ENCODE measurements at places on chromosomes 2 and 18. TPM values are rescaled to one million over a fixed set of nuclear protein-coding genes. Genes with fewer than 3 reads are reported as not detected.

FBXO15 gene
- not detected for total RNA-seq

SPAG16 gene
- 11.2 TPM for total RNA-seq

PXDN gene
- total RNA-seq = 307 TPM

CCL20 gene
- total RNA-seq = 1.1 TPM

CMPK2 gene
- total RNA-seq = 0.92 TPM

ANKRD30B gene
- not detected for total RNA-seq

MYOM1 gene
- 0.11 TPM for total RNA-seq

ST6GAL2 gene
- not detected for total RNA-seq

SGO2 gene
- 7.0 TPM for total RNA-seq

NEU4 gene
- total RNA-seq = not detected

TRIM43 gene
- total RNA-seq = not detected

TCF23 gene
- total RNA-seq = not detected

C2orf66 gene
- total RNA-seq = 0.07 TPM

ALPI gene
- not detected for total RNA-seq
